Dermis microvascular lymphatic vessel endothelial cell (primary cell): ENCODE measurements at places on chromosomes 3 and 15. TPM values are rescaled to one million over a fixed set of nuclear protein-coding genes. Genes with fewer than 3 reads are reported as not detected.
A peak's percentile ranks its signal among the peaks of the same experiment; 100 is the strongest.

ALDH1A3 gene
- 6.3 and 33.9 TPM in 2 replicates for total RNA-seq

COPB2 gene
- total RNA-seq = 152 and 165 TPM in 2 replicates

FHIT gene
- 0.51 and 2.0 TPM in 2 replicates for total RNA-seq

C3orf20 gene
- not detected in 2 replicates for total RNA-seq

MAP6D1 gene
- total RNA-seq = 0.51 and 0.89 TPM in 2 replicates

NOP10 gene
- 162 and 212 TPM in 2 replicates for total RNA-seq

DNA sequence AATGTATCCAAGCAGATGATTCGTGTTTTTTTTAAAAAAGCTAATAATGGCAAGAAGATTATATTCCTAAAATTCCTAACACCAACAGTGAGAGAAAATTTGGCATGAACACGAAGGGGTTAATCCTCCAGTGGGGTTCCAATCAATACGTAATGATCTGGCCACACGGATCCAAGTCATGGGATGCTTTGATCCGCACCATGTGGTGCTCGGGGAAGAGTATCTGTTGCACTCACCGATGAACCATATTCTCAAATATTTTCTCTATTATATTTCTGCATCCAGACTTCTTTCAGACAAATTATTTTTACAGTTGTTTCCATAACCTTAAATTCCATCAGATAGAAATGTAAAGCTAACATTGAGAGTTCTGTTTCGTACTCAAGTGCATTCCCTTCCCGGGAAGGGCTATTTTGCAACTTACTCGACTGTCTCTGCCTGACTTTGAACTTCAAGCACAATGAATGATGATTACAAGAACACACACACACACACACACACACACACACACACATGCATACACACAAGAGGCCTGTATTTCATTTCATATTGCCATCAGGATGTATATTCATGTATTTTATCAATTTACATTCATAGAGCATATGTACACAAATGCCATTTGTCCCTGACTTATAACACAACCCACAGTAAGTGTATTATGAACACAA lies 567.2 kb downstream of the FOXP1 start:
- DNase-seq = no peak

DNA sequence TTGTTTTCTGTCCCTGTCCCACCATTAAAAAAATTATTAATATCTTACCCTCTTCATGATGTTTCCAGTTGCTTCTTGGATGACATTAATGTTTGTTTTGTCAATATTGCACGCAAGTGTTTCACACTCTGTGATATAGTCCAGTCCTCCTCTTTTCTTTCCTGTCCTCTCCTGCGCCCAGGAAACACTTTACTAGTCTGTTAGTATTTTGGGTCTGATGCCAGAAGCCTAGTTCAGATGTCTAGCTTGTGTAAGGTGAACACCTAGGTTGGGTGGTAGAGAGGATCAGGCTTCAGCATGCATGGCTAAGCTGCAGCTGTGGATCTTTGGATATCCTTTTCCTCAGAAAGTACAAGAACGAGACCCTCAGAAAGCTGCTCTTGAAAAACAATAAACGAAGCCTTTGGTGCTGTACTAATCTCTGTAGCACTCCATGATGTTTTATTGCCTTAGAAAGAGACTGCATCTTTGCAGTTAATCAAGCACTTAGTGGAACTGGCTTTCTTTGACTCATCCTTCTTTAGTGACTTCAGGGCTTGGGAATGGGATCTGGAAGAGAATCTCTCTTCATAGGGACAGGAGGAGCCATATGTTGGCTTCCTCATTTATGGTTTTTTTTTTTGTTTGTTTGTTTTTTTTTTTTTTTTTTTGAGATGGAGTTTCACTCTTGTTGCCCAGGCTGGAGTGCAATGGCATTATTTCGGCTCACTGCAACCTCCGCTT lies 253.4 kb downstream of the LPP start:
- no peak for DNase-seq

DNA sequence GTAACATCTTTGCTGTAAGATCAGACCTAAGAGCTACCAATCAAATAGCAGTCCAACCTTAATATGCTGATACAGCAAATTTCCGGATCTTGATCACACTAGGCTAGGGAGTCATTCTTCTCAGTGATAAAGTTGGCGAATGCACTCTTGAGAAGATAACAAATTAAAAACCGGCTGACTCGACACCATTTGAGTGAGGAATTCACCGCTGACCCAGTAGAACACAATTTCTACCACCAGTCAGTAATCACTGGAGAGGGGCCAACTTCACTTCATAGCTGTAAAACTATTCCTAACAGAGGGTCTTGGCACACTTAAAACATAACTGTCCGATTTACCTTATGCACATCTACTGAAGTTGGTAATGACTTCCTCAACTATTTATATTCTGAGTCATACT lies 47.2 kb downstream of the MEIS2 start:
- DNase-seq = peak; percentile 20

DNA sequence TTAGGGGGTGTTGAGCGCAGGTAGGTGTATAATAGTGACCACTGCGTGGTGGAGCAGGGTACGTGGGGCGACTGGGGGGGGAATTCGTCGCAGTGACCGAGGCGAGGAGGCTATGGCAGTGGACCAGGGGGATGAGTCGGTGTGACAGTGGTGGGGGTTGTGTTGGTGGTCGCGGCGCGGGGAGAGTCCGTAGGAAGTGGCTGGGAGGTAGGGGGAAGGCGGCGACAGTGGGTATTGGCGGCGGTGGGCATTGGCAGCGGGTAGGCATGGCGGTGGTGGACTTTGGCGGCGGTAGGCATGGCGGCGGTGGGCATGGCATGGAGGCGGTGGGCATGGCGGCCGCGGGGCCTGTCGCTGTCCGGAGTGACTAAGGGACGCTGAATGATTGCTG lies 739 bp downstream of the SNRPN start:
- DNase-seq = no peak

- no peak for DNase-seq
Observed at GRCh38 chr3:107077391-107077790, 299.8 kb upstream of the CCDC54 start.

DNA sequence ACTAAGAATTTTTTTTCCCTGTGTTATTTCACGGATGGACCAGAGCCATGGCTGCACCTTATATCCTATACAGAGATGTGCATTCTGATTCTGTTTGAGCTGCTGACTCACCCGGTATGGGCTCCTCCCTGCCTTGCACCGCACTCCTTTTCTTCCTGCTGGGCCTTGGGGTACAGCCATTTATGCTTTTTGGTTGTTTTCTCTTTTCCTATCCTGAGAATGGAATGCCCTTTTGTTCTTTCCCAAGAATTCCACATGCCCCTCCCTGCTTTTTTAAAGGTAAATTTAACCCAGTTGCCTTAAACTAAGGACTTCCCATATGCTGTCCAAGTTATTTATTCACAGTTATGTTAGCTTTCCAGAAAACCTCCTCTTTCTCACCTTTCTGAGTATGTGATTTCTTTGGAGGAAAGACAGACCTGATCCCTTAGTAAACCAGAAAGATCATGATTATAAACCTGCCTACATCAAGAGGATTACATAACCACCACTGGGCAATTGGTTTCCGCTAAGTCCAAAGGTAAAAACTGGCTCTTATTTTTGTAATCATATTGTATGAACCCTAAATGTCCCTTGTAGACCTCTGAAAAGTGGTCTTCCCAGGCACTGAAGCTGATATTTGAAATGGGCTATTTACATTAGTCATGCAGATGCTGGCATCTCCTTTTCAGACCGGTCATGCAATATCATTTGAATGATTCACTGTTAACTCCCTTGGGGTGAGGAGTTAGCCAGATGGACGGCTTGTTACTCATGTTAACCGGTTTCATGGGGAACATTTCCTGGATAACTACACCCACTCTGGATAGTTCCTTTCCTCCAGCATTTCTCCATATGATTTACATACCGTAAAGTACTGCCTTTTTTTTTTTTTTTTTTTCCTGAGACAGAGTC lies 45.5 kb downstream of the TMOD3 start:
- DNase-seq = peak; percentile 60

DNA sequence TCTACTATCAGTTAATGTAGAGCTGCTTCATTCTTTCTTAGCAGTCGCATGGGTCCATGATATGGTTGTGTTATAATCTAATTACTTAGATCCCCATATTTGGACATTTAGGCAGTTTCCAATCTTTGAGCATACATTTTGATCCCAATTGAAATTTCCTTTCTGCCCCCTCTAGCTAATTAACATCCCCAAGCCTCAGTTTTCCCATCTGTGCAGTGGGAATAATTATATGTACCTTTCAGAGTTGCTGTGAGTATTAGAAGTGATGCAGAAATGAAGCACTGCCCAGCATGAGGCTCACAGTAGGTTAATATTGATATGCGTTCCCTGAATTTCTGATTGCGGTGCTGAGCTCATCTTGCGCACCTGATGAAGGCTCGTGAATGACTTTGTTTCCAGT lies 21.8 kb downstream of the SPSB4 start:
- DNase-seq = no peak

- DNase-seq = no peak
Observed at GRCh38 chr15:47394286-47394809, 323.0 kb upstream of the SEMA6D start.
